Vagina (tissue), 2 donors: ENCODE measurements at places on chromosomes 11 and 22.

GRCh38 chr11:117744471-117745150, 52.4 kb downstream of the DSCAML1 start:
- no peak for DNase-seq

DNA sequence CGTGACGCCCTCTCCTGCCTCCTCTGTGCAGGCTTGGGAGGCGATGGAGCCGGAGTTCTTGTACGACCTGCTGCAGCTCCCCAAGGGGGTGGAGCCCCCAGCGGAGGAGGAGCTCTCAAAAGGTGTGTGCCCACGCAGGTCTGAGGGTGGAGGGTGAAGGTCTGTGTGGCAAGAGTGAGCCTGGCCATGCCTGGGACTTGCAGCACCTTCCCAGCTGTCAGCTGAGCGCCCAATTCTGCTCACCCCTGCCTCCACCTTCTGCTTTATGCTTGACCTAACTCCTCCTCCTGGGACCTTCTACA, 2.5 kb downstream of the PARVG start:
- DNase-seq: no peak

- no peak for DNase-seq
These were observed 3.1 kb upstream of the LGALS1 start for GRCh38 chr22:37672206-37672919.

- DNase-seq: no peak
These were observed 538.1 kb downstream of the SOX6 start for GRCh38 chr11:15818132-15818842.

GRCh38 chr11:131447898-131448297, 77.5 kb downstream of the NTM start:
- no peak for DNase-seq

GRCh38 chr11:75320046-75320618, 31.3 kb downstream of the ARRB1 start:
- DNase-seq: no peak

DNA sequence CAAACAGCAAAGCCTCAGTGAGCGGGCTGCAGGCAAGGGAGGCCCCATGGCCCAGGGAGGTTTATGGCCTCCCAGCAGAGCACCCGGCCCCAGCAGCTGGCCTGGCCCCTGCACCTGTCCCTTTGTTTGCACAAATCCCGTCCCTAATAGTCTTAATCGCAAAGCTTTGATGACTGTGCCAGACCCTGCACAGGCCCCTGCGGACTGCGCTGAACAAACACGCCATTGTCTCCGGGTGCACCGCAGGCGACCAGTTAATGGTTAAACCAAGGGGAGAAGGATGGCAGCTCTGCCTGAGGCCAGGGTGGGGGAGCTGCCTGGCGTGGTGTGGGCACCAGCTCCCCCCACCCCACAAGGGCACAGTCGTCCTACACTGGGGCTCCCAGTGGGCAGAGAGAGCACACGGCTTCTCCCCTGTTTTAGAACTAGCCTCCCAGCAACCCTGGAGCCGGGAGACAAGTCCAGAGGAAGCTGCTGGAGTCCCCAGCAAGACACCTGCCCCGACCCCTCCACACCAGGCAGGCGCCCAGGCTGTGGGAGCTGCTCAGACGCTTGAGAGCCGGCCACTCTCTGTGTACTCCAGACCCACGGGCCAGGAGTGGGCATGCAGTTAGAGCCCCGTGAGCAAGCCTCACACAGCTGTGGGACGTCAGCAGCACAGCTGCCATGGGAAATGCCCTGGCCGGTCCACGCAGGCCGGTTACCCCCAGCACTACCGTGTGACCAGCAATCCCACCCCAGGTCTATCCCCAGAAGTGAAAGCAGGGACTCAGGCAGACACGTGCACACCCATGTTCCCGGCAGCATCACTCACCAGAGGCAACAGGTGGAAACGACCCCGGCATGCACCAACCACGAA, 39.7 kb upstream of the TH start:
- DNase-seq: peak; percentile 62

- DNase-seq: no peak
These were observed 136.4 kb upstream of the SYN3 start for GRCh38 chr22:33194529-33195077.

DNA sequence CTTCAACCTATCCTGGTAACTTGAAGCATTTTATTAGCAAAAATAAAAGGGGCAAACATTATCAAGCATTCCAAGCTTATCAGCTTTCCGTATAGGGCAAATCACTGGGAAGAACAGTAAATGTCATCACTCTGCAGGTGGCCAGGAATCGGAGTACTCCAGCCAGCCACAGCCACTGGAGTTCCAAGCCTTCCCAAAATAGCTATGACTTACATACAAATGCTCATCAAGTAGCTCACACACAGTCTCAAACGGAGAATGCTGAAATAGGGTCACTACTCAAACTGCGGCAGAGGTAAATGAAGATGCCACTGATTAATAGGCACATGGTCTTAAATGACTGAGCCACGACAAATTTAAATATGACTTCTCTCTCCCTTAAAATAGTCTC, 2.1 kb downstream of the USP28 start:
- DNase-seq: no peak

GRCh38 chr11:133832991-133833897, 12.1 kb downstream of the SPATA19 start:
- no peak for DNase-seq

DNA sequence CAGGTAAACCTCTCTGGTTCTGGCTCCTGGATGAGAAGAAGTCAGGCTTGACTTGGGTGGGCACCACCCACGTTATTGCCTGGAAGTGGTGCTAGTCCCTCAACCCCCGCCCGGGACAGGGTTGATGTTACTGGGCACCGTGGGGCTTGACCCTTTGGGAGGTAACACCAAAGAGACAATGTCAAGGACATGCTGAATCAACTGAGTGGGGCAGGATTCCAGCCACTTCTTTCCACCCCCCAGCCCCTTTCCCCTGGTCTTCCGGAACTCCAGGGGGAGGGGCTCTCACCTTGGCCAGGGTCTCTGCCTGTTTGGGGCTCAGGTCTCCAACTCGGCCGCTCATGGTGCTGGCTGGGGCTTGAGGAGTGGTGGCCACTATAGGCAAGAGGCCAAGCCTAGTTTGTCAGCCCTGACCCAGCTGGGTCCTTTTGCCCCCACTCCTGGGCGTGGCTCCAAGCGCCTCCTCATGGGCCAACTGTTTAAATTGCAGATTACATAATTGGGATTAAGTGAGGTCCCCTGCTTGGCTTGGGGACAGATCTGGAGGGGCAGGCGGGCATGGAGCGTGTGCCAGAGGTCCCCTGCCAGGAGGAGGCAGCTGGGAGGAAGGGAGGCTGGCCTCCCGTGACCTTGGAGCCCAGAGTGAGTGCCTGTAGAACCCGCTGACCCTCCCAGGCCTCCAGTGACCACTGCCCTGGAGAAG, at the start of gene SEC14L3:
SEC14L3 (minus strand) TSS at position 402 of the 703 bp plus-strand sequence; CDS start at position 343, 59 bp downstream.
- no peak for DNase-seq

DNA sequence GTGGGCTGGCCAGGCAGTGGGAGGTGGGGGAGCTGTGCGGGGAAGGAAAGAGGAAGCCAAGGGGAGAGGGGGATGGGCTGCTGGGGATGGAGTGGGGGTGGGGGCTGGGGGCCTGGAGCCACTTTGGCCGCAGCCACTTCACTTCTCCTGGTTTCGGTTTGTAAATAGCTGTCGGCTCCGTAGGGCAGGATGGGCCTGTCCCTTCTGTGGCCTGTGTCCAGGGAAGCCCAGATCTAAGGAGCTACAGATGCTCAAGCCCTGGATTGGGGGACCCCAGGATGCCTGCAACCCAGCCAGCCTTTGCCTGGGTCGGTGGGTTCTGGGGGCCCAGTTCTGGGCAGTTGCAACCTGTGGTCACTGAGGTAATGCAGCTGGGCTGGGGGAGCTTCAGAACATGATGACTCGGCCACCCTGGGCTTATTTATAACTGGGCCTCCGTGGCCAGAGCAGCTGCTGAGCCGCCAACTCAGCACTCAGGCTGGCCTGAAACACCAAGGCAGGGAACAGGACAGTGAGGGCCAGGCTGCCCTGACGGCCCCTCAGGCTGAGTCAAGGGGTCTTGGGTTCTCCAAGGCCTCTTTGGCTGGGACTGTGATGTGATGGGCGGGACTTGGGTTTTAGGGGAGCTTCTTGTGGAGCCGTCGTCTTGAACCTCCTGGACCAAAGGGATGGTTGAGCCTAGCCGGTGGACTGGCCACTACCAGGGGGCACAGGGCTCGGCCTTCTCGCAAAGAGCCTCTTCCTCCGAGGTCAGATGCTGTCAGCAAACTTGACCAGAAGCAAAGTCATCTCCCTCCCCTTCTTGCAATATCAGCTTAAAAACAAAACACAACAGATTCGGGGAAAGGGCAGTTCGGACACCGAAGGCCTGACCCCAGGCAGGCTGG, 15.0 kb upstream of the SLC39A13 start:
- no peak for DNase-seq

DNA sequence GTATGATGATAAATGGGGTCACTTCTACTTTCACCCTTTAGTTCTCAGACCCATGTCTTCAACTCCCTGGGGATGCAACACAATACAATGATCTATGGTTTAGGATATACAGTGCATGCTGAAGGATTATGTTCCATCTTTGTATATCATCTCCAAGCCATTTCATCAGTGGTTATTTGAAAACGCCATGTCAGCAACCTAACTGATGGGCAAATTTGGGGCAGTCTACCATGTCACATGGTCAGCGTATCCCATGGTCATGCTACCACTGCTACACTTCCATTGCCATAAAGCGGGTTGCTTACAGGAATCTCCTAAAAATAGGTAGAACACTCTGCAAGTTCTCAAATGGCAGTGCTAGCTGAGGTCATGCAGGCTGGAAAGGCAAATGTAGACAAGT, 236.5 kb upstream of the ISX start:
- no peak for DNase-seq

DNA sequence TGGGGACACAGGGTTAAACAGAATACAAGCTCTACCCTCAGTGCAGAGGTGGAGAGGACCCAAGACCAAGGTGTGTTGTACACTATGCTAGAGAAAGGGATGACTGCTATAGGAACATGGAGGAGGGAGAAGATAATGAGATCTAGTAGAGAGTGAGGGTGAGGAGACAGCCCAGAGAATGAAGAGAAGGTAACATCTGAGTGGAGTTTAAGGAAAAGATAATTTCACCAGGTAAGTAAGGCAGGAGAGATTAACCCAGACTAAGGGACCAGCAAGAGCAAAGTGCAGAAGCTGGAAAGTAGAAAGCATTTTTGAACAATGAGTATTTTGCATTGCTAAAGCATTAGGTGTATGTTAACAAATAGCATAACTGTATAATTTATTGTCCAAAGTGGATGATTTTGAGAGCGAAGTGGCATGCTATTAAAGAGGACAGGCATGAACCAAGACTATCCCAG, 128.8 kb downstream of the RASSF10 start:
- DNase-seq: no peak

DNA sequence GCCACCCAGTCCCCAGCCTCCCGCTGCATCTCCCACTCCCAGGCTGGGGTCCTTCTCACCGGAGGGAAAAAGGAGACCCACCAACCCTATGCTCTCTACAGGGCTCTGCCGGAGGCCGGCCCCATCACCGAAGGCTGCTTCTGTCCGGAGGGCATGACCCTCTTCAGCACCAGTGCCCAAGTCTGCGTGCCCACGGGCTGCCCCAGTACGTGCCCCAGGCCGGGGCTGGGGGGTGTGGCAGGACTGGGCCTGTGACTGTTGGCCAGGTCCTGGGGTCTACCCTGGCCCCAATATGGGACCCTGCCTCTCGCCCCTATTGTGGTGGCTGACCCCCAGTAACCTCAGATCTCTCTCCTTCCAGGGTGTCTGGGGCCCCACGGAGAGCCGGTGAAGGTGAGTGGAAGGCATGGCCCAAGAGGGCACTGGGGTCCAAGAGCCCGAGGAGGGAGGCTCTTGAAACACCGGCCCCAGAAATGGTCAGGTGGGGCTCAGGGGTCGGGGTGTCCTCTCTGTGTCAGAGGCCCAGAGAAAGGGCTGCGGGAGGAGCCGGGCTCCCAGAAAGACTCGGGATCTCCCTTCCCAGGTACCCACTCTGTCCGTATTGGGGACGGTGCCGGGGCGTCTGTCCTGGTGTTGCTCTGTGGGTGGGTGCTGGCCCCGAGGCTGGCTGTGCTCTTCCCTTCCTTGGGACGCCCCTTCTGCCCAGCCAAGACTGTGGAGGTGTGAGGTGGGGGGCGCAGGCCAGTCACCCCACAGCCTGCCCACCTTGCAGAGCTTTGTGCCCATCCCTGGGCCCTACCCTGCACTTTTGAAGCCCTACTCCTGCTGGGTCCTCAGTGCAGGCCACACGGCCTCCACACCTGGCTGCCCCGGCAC, 26.1 kb upstream of the MUC5B start:
- no peak for DNase-seq

GRCh38 chr11:69585385-69585784, 55.6 kb upstream of the CCND1 start:
- DNase-seq: no peak
